Stimulated activated naive CD4-positive, alpha-beta T cell (primary cell): ENCODE measurements at places on chromosomes 16 and 17.
A peak's percentile ranks its signal among the peaks of the same experiment; 100 is the strongest.

GRCh38 chr16:71709229-71709781 lies 15.2 kb downstream of the PHLPP2 start:
- DNase-seq, result no peak

GRCh38 chr16:660459-661183 lies 7.3 kb upstream of the RHOT2 start:
- DNase-seq, result peak; percentile 71

DNA sequence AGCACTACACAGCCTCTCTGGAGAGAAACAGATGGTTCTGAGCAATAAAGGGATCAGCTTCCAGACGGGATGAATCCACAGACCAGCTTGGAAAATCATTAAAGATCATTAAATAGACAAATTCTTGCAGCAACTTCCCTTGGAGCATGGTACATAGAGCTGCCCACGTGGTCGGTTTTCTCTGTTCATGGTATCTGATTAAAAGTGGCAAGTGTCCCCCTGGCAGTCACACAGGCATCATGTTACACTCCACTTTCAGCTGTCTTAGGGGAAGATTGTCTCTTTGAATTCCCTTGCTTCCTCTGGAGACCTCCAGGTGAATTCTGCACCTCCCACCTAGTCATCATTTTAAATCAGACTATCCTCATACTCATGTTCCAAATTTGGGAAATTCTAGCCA lies 92.2 kb upstream of the CACNG3 start:
- no peak for DNase-seq

GRCh38 chr16:87671221-87671620 lies 68.9 kb downstream of the JPH3 start:
- DNase-seq, result no peak

DNA sequence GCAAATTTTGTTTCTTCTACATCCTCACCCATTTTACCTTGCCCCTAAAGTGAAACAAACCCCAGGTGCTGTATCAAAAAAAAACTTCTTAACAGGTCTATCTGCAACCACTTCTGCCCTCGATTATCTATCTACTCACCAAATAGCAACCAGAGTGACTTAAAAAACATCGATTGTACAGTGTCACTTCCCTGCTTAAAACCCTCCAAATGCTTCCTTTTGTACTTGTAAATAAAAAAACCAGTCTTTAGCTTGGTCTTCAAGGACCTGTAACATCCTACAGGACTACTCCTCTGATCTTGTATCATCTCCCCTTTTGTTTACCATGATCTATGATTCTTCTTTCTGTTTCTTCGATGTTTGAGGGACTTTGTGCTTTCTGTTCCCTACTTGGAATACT lies 82.7 kb upstream of the CORO6 start:
- peak; percentile 6 for DNase-seq

GRCh38 chr17:77593081-77593480 lies 365.4 kb upstream of the TNRC6C start:
- no peak for DNase-seq

DNA sequence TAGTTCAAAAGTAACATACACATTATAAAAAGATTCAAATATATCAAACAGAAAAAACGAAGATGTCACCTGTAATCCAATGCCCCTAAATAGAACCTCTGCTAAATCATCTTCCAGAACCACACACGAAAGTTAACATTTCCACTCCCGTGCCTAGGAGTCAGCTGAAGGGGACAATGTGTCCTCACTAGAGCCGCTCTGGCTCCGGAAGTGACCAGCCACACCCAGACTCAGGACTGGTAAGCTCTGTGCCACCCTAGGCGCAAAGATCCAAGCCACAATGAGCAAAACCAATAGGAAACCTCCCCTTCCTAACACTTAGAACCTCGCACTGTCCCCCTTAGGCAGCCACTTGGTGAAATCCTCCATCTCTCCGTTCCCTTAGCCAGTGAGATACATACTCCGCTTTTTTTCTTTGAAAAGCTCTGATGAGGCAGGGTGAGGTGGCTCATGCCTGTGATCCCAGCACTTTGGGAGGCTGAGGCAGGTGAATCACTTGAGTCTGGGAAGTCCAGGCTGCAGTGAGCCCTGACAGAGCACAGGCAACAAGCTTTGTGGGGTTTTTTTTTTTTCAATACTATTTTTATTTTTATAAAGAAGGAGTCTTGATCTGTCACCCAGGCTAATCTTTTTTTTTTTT lies 11.8 kb downstream of the CTRB1 start:
- no peak for DNase-seq

GRCh38 chr17:60149691-60150582 lies at the start of gene CA4:
Gene CA4 (plus strand): TSS chr17:60149973. CDS start chr17:60150035, 62 bp downstream.
- no peak for DNase-seq

DNA sequence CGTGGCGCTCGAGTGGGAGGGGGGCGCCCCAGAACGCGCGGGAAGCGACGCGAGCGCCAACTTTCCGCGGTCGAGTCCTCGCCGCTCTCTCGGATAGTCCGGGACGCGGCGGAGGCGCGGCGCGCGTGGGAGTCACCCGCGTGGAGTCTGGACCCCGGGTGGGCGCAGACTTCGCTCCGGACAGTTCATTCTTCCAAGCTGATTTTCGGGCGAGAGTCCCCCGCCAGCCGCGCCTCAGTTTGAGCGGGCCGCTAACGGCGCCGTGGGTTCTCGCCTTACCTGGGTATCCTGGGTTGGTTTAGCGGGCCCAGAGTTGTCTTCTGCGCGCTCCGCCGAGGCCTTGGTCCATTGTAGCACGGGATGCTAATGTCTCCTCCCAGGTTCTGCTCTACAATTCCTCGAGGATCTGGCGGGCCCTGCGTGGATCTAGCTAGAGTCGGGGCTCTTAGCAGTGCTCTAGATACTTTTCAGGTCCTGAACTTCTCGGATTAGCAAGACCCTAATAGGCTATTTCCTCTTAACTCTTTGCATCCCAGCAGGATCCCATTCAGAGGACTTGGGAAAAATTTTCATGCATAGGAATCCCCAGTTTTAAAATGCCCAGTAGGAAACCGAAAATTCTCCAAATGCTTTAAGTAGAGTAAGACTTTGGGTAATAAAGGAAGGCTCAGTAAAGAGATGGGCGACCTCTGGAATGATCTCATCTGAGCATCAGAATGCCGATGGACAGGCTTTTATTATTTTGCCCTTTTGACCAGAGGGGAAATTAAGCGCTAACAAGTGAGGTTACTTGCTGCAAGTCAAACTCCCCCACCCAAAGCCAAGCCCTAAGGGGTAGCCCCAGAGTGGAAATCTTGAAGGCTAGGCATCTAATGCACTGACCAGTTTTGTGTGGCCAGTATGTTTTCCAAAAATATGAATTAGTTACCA lies 537 bp upstream of the GJC1 start:
- DNase-seq, result peak; percentile 8

- no peak for DNase-seq
Observed at GRCh38 chr17:63356337-63356757, 89.8 kb downstream of the CYB561 start.

DNA sequence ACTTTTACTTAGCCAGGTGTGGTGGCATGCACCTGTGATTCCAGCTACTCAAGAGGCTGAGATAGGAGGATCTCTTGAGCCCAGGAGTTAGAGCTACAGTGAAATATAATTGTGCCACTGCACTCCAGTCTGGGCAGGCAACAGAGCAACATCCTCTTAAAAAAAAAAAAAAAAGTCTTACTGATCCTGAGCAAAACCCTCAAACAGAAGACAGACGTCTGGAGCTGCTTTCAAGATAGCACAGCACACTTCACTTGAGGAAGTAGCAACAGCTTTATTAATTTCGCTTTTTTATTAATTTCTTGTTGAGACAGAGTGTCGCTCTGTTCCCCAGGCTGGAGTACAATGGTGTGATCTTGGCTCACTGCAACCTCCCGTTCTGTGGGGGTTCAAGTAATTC lies 10.2 kb upstream of the GGA2 start:
- no peak for DNase-seq

DNA sequence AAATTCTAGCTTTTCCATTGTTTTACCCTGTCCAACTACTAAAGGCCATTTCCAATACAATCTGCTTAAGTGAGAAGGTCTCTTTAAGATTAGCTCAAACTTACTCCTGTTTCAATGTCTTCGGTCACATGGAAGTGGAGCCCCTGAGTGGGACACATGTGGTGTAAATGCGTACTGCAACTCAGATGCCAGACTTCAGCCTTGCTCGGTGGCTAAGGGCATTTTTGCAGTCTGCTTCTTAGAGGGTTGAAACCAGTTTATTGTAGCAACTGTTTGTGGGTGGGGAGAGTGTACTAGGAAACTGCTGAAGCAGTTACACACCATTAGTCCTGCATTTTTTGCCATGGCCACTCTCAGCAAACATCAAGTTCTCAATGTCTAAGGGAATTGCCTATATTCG lies 140.6 kb downstream of the PARN start:
- DNase-seq, result no peak

- no peak for DNase-seq
Observed at GRCh38 chr17:339193-340061, 13.2 kb downstream of the RPH3AL start.

DNA sequence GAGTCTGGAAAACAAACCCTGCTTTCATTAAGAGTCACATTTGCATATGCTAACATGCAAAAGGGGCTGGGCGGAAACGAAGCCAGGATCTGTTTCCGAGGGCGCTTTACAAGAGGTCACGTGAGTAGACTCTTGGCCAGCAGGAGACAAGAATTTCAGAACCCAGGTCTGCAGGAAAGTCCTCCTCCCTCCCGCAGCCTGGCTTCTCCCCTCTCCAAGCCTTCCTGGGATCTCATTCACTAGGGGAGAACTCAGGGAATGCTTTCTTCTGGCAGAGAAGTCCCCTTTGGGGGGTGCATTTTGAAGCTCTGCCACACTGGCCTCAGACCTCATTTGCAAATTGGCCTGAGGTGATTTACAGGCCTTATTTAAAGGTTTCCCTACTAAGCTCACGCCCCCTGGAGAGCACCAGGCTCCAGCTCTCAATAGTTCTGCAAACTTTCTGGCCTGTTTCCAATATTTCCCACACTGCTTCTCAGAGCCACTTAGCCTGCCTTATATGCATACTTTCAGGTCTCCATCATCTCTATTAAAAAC lies 57.2 kb upstream of the CACNG5 start:
- no peak for DNase-seq

DNA sequence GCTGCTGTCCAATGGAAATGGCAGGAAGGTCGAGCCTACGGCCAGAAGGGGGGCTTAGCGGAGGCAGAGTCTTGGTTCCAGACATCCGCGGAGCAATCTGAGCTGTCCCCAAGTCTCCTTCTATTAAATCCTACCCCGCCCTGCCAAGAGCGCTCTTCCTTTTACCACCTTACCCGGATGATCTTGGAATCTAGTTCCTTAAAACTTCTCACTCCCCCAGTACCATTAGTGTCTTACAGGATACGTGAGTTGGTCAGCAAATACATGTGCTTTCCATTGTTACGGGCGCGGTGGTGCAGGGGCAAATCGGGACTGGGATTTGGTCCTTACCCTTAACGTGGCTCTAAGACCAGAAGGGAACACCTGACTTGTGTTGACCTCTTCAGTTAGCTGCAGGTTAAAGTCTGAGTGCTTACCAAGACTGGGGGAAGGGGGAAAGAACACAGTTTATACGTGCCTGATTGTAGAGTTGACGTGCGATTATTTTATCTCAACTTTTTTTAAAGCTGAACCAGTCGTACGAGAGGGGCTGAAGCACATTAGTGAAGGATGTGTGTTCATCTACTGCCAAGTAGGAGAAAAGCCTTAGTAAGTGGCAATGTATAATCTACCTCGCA lies 495 bp downstream of the TXNDC17 start:
- DNase-seq, result no peak

- DNase-seq, result no peak
Observed at GRCh38 chr16:8120001-8120400, 470.3 kb downstream of the TMEM114 start.

DNA sequence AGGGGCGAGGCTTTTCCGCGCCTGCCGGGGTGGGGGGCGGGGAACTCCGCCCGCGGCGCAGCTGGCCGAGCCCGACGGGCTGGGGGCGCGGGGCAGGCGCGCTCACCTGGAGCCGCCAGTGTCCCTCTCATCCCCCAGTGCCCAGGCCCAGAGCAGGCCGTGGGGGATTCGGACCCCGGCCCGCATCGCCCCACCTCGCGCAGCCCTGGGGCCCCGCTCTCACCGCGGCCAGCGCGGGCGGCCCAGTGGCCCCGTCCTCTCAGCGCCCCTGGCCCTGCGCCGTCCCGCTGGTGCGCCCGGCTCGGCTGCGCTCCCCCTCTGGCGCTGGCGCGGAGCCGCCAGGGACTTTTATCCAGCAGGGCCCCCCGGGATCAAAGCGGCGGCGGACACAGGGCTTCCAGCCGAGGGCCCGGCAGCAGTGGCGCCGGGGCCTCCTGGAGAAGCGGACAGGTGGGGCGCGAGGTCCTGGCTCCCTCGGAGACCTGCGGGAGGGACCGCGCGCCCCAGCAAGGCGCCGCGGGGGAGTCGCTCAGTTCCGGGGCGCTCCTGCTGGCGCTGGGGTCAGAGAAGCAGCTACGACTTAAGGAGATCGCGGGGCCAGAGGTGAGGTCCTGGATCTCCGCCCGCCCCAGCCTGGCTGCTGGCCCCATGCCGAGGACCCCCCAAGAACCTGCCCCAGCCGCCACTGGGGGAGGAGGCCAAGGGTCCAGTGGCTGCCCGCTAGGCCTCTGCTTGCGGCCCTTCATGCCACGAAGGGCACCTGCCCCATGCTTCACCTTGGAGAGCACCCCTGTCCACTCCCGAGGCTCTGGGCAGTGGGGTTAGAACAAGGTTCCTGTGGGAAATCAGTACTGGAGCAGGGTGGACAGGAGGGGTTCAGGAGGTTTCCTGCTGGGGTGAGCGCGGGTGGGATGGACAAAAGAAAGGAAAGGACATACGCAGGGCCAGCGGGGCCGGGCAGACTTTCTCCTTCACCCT lies 823 bp upstream of the NOTUM start:
- DNase-seq, result no peak

- DNase-seq, result no peak
Observed at GRCh38 chr16:85561248-85562092, 51.7 kb upstream of the GSE1 start.

DNA sequence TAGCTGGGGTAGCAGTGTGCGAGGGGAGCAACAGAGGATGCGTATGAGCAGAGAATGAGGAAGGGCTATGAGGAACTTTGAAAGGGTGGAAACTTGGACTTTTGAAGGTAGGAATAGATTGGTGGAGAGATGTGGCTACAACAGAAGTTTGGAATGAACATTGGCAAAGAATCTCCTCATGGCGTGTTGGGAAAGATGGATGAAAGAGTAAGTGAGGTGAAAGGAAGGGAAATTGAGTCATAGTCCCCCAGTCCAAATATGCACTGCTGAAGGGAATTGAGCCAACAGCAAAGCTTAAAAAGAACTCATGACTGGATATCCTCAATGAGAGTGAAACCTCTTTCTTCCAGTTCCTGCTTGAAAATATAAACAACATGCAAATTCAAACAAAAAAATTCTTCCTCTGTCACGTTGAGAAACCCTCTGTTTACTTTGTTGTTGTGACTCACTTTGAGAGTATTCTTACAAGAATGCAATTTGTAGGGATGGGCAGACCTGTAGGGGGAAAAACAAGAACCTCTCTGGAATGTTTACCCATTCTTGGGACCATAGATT lies 313.2 kb upstream of the KCNJ16 start:
- DNase-seq, result no peak

DNA sequence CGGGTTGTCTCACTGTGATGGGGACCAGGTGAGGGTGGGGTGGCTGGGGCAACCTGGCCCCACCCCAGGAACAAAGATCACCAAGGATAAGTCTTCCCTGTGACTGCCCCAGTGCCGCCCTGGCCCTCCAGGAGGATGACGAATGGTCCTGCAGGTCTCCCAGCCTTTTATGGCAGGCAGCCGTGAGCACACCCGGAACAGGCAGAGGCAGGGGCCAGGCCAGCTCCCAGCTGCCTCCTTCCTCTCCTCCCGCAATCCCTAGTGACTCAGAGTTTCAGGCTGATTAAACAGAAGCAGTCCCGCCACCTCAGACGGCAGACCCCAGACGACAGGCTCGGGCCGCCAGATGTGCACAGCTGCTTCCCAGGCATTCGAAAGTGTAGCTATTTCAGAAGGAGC lies 13.3 kb downstream of the JUP start:
- no peak for DNase-seq

GRCh38 chr17:1829216-1829591 lies 498 bp downstream of the SMYD4 start:
- DNase-seq, result no peak
